ENCODE measurements at places on chromosomes 3 and 15. TPM values are rescaled to one million over a fixed set of nuclear protein-coding genes. Genes with fewer than 3 reads are reported as not detected.

- DNase-seq = no peak
Measured at GRCh38 chr3:23623844-23624243, 181.9 kb upstream of the UBE2E1 start.

DNA sequence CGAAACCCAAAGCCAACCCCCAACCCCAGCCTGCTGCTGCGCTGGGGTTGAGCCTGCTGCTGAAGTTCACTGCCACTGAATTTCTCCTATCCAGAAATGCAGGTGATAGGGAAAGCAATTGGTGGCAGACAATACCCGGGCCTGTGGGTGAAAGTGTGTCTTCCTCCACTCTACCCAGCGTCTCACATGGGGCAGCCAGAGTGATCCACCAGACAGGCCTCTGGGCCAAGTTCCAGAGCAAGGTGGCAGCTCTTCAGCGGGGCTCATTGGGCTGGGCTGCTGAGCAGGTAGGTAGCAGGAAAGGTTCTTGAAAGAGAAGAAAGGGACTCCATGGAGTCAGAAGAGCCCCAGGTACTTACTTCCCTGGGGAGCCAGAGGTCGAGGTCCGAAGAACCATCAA, 6.0 kb downstream of the ADCY5 start:
- no peak for DNase-seq

CLEC3B gene
- total RNA-seq = 0.33 TPM

DNA sequence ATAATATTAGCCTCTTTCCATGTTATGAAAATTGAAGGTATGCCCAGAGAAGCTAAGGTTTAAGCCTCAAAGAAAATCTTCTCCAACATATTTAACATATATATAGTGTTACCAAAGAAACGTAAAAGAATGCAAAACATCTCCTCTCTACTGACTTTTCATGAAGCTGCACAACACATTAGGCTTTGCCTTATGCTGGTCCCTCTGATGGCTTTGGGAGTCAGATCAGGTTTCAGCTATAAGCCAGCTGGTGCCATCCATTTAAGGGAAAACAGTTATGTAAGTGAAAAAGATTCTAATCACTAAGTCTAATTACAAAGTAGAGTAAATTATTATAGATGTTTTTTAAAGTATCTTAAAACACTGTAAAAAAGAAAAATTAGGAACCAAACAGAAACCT, 410.5 kb downstream of the LSAMP start:
- no peak for DNase-seq

- DNase-seq = peak; percentile 9
Measured at GRCh38 chr3:22117751-22118346, 366.8 kb upstream of the ZNF385D start.

- peak; percentile 45 for DNase-seq
Measured at GRCh38 chr3:113736548-113737089, 9.4 kb downstream of the NAA50 start.

DNA sequence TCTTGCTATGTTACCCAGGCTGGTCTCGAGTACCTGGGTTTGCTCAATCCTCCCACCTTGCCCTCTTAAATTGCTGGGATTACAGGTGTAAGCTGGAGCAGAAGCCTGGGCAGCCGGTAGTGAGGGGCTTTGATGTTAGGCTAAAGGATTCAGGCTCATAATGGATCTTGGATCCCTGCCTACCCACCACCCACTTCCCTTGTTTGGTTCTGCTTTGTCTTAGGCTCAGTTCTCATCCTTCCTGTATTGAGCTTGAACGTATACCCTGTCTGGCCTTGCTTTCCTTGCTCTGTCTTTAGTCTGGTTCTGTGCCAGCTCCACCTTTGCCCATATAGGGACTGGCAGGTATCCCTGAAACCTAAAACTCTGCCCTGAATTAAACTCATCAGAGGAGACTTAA, 1.7 kb downstream of the PPCDC start:
- no peak for DNase-seq

HYAL1 gene
- 0.40 TPM for total RNA-seq

All from mammary epithelial cell (primary cell).